ENCODE measurements at places on chromosomes 6 and 20. TPM values are rescaled to one million over a fixed set of nuclear protein-coding genes. Genes with fewer than 3 reads are reported as not detected.

The TTK gene
- total RNA-seq: 22.4 TPM

The ANKRD66 gene
- not detected for total RNA-seq

The SAMD5 gene
- not detected for total RNA-seq

The SMOC2 gene
- total RNA-seq: not detected

The TMC2 gene
- total RNA-seq: not detected

The ZFP57 gene
- 2.7 TPM for total RNA-seq

The HSPA1L gene
- 2.2 TPM for total RNA-seq

DNA sequence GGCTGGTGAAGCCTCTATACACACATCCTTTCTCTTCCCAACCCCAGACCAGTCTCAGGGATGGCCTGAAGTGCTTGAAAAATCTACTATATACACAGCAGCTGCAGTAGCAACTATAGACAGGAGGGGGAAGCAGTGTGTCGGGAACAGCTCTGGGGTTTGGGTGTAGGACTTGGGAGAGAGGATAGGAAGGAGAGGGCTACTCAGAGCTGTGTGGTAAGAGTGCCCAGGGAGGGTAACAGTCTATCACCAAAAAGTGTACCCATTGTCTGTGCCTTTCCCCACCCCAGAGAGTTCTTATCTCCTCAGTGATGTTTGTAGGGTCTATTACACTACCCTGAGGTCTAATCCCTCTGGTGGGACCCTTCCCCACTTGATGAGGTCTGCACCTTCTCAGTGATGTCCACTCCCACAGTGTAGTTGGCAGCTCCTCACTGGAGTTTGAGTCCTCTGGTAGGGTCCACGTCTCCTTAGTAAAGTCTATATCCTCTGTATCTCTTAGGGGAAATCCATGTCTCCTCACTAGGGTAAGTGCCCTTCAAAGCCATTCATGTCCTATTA, 1.5 kb upstream of the GGT7 start:
- peaks cover 6% of the 10 kb centered on the region for H3K27me3 ChIP-seq
- peaks cover 74% of the 10 kb centered on the region for H3K4me1 ChIP-seq
- H3K27ac ChIP-seq: peak overlapping the region; percentile 58
- peak overlapping the region; percentile 83 for H3K4me3 ChIP-seq
- DNase-seq: peak; percentile 55
- peaks cover 7% of the 10 kb centered on the region for H3K36me3 ChIP-seq

- no peaks in the 10 kb centered on the region for H3K27me3 ChIP-seq
- no peak for DNase-seq
- H3K4me1 ChIP-seq: peaks cover 47% of the 10 kb centered on the region
- H3K4me3 ChIP-seq: no peak overlapping the region
These were observed 220.2 kb downstream of the ATXN1 start for GRCh38 chr6:16540804-16541752.

DNA sequence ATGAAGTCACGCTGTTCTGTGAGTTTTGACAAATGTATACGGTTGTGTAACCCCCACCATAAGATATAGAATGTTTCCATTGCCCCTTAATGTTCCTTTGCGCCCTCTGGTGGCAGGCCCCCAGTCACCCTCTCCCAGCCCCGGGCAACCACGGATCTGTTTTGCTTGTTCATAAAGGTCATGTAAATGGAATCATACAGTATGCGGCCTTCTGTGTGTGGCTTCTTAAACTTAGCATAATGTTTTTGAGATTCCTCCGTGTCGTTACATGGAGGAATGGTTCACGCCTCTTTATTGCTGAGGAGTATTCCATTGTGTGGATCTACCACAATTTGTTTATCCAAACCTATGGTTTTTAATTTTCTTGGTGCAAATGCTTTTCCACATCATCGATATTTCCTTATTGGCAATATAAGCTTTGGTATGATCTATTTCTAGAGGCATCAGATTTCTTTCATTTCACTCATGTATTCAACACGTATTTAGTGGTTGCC, 28.4 kb downstream of the LYRM2 start:
- peaks cover 2% of the 10 kb centered on the region for H3K27me3 ChIP-seq
- no peak overlapping the region for H3K27ac ChIP-seq
- H3K4me3 ChIP-seq: no peak overlapping the region
- H3K4me1 ChIP-seq: peaks cover 15% of the 10 kb centered on the region

DNA sequence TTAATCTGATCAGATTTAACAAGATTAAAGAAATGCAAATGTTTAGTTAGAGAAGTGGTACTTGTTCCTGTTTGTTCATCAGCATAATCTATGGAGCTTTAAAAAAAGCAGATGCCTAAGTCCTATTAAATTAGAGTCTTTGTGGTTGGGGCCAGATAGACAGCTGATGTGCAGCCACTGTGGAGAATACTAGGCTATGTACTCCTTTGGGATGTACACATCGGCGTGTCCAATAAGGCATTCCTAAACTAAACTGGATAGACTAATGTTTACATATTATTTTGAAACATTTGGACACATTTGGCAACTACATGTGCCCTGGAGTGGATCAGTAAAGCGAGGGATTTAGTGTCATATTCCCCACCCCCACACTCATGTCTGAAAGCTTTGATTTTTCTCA, 459.5 kb downstream of the LMBRD1 start:
- H3K27me3 ChIP-seq: no peaks in the 10 kb centered on the region
- DNase-seq: no peak
- H3K27ac ChIP-seq: no peak overlapping the region
- no peaks in the 10 kb centered on the region for H3K4me1 ChIP-seq

Data from activated T-helper 1 cell treated with anti-CD3 and anti-CD28 coated beads, Interleukin-12 subunit alpha, Interleukin-12 subunit beta, Interleukin-2, Interleukin-4 antibody, amounts not matched to agents 30 ng/mL and 10 ng/mL and 1 ng/mL, durations not matched to agents 14 hours and 24 hours and 36 hours (primary cell).